ENCODE measurements at places on chromosomes 1 and 21.

GRCh38 chr1:191541758-191542157 is 616.5 kb upstream of the RGS18 start:
- no peak for DNase-seq

DNA sequence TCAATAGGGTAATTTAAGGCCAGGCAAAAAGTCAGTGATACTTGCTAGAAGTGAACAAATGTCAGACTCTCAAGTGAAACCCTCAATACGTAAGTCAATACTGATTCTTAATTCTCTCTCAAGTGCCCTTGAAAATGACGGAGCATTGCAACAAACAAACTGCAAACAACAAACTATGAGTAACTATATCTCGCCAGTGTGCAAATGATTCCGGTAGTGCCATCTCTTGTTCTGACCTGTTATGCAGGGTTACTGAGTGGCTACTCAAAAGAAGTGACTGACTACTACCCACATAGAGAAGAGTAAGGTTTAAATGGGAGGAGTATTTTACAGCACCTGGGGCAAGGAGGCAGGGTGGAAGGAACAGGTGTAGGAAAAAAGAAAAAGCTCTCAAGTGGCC is 1.6 kb downstream of the SLC19A2 start:
- DNase-seq, result no peak

- DNase-seq, result no peak
These were observed 6.6 kb downstream of the SKI start for GRCh38 chr1:2234762-2235113.

DNA sequence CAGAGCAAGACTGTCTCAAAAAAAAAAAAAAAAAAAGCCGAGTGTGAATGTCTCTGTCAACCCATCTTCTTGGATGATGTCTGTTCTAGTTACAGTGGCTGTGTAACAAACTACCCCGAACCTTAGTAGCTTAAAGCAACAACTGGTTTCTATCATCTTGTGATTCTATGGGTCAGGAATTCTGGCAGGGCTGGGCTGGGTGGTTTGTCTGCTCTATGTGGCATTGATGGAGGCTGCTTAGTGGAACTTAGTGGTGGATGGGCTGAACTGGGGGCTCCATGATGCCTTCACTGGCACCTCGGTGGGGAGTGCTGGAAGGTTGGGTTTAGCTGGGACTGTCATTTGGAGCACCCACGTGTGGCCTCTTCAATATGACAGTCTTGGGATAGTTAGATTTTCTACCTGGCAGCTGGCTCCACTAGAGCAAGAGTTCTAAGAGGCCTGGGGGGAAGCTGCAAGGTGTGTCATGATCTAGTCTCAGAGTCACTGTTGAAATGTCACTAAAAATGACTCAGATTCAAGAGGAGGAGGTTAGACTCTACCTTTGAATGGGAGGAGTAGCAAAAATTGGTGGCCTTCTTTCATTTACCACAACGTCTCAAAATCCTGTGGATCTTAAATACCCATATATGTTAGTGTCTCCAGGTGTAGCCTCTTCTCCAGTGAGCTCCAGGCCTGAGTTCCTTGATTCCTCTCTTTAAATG is 18.6 kb downstream of the ACOT11 start:
- no peak for DNase-seq

DNA sequence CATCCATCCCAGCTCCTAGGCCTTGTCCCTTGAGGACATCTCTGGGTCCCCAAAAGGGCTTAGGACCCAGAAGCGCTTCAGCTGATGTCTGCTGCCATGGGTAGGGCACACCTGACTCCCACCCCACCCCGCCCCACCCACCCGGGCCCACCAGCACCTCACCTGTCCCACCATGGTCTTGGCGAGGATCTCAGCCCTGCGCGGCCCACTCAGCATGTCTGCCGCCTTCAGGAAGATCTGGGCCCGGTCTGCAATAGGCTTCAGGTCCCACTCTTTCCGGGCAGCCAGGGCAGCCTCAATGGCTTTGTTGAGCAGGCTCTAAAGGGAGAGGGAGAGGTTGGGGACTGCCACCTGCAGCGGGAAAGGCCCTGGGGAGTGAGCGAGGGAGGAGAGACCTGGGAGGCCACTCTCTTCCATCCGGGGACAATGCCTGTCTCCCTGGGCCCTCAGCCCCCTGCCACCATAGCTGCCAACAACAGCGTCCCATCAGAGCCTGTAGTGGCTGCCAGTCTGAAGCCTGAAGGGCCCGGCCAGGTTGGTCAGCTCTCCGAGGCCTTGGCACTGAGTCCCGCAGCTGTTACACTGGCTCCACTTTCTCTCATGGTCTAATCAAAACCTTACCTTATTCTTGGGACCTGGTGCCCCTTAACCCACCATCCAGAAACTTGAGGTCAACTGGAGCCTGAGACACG is 16.9 kb downstream of the ALDH4A1 start:
- DNase-seq, result no peak

DNA sequence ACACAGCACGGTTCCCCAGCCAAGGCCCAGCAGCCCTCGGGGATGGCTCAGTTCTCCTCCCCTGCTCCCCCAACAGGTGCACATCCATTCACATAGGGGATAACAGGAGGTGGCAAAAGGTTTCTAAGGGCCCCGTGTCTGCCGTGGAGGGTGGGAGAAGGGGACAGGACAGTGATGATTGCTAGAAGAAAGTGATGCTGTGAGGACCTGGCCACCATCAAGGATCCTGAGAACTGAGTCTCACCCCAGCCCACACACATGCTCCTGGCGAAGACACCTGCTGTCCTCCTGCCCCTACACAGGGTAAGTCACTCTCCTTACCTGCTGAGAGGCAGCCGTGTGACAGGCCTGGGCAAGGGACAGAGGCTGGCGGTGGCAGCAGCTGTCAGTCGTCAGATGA is 54.5 kb downstream of the GNG4 start:
- DNase-seq, result no peak

DNA sequence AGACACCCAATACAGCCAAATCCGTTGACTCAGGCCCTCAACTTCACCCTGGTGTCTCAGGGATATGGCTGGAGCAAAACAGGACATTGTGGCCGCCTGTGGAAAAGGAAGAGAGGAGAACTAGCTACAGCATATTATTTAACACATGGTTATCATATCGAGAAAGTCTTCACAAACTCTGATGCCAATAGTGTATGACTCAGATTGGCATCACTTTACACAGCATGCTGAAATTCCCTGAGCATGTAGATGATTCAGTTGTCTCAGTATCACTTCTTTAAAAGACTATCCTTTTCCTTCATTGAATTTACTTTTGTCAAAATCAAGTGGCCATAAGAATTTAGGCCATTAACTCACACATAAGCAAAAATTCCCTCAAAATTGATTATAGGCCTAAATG is 20.1 kb downstream of the HSD3B2 start:
- DNase-seq, result no peak

GRCh38 chr1:16249596-16250241 is 12.7 kb upstream of the CPLANE2 start:
- no peak for DNase-seq

GRCh38 chr1:82299656-82300055 is 498.9 kb downstream of the ADGRL2 start:
- no peak for DNase-seq

DNA sequence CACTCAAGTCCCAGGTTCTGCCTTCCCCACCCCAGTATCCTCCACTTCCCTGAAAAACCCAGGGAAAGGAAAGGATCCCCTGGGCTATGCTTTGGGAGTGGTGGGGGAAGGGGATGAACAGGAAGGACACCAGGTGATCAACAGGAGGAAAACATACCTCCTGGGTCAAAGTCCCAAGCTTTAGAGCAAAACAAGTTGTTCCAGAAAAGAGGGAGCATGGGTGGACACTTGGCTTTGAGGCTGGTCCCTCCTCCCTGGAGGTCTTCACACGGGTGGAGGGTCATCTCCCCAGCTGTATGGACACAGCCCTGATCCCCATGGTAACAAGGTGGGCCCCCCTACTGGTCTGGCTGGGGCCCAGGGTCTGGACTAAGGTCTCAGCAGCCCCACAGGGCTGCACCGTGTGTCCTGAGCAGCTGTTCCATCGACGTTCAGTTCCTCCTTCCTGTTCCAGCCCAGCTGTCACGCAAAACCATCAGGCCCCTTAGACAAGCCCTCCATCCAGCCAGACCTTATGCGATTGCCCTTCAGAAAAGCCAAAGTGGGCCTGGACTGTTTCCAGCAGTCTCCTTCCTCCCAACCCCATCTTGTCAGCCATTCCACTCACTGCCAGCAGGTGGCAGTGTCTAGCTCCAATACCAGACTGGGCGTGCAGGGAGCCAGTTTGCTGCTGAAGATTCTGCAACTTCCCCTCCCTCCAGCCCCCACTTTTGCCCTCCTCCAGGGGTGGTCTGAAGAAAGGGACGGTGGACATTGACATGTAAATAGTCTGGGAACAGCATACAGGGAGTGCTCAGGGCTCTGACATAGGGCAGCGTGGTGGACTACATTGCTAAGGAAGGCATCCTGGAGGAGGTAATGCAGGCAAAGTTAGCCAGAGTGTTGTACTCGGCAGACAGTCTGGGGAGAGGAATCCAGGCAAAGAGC is 2.9 kb upstream of the PDZK1IP1 start:
- peak; percentile 12 for DNase-seq

GRCh38 chr1:194268839-194269238 is 1082.4 kb upstream of the B3GALT2 start:
- DNase-seq, result no peak
